ENCODE measurements at places on chromosomes 3 and 15. TPM values are rescaled to one million over a fixed set of nuclear protein-coding genes. Genes with fewer than 3 reads are reported as not detected.

Gene HIGD2B
- total RNA-seq, result not detected

Gene SERINC4
- not detected for total RNA-seq

Gene SPINK8
- not detected for total RNA-seq

Gene ADAMTS17
- 1.1 TPM for total RNA-seq

Gene DLEC1
- total RNA-seq, result 0.18 TPM

Gene ACTRT3
- total RNA-seq, result 3.4 TPM

Gene RBP2
- total RNA-seq, result not detected

Gene OSTN
- total RNA-seq, result 0.86 TPM

Gene THSD4
- 60.5 TPM for total RNA-seq

Gene CDC25A
- 1.2 TPM for total RNA-seq

Gene KCTD6
- total RNA-seq, result 3.7 TPM

Gene SHC4
- total RNA-seq, result 1.9 TPM

Gene PARP3
- total RNA-seq, result 35.6 TPM

Gene ALDH1L1
- 2.9 TPM for total RNA-seq

Gene ZBBX
- total RNA-seq, result not detected

Gene PLA2G4B
- total RNA-seq, result 1.4 TPM

Gene ADAMTSL3
- total RNA-seq, result not detected

Gene PPP1R14D
- total RNA-seq, result not detected

Gene PLA2G4F
- not detected for total RNA-seq

Gene GABRR3
- total RNA-seq, result not detected

Gene KLF13
- 15.1 TPM for total RNA-seq

Gene SAMMSON
- total RNA-seq, result not detected

Gene PROK2
- total RNA-seq, result not detected

Gene EFCC1
- total RNA-seq, result not detected

Gene GCNT3
- not detected for total RNA-seq

Gene GOLGA8G
- total RNA-seq, result not detected

Gene OSBPL10
- total RNA-seq, result 8.6 TPM

Gene TMEM266
- total RNA-seq, result not detected

Gene CCR9
- not detected for total RNA-seq

Gene LSAMP
- total RNA-seq, result 0.18 TPM

Gene NEK11
- 6.3 TPM for total RNA-seq

Gene FAM174B
- total RNA-seq, result 0.29 TPM

Gene AGBL1
- not detected for total RNA-seq

Gene LRRIQ4
- not detected for total RNA-seq

Gene NMNAT3
- under 0.01 TPM for total RNA-seq

Gene CACNA2D2
- total RNA-seq, result not detected

Gene PCLAF
- 62.9 TPM for total RNA-seq

Gene EXD1
- total RNA-seq, result not detected

Gene SAMD7
- total RNA-seq, result not detected

Gene THRB
- 7.3 TPM for total RNA-seq

Measured in myometrial cell (primary cell).